M059J (cell line): ENCODE measurements at places on chromosomes 2 and 18. TPM values are rescaled to one million over a fixed set of nuclear protein-coding genes. Genes with fewer than 3 reads are reported as not detected.

- DNase-seq, result peak; percentile 61
Observed at GRCh38 chr2:39530411-39530866, 93.4 kb upstream of the MAP4K3 start.

DNA sequence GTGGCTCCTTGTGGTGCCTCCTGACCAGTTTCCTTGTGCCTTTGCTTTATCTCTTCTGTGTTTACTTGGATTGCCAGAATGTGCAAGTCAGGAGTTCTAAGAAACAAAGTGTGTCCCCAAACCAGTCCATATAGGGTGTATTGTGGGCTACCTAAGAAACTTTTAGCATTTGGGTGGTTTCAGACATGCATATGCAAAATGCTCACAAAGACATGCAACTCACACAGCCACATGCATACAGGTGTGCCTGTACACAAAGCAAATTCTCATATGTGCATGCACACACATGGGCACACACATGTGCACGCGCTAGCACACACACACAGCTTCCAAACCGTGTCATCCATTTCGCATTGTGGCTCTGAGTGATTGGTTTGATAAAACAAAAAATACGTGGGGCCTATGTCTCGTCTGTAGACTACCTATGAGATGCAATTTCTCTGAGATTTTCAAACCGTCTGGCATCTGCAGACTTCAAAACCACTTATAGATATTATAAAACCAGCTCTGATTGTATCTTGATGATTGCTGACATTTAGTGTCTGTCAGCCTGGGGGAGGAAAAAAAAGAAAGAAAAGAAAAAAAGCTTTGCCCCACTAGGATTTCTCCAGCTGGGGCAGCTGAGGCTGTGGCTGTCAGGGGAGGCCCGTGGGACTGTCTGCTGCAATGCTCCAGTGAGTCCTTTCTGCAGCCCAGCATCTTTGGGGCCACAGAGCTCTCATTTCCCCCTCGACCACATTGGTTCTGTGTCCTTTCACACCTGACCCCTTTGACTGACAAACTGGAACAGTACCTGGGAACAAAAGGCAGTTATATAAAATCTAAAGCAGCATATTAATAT, 556.1 kb downstream of the CMPK2 start:
- no peak for DNase-seq

GRCh38 chr2:52835909-52836308, 931.7 kb upstream of the CHAC2 start:
- no peak for DNase-seq

DNA sequence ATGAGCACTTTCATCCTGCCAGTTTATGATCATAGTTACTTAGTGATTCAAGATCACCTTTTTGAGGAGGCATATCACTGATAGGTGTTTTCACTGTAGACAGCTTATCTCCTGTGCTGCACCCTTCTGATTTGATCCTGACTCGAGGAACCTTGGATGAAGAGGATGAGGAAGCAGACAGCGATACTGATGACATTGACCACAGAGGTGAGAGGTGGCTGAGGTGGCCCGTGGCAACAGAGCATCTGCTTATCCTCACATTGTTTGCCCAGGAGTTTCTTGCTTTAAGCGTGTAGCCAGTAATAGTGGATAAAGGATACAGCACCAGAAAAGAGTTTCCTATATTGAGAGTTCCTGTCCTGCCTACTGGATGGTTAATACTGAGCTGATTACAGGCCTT, 15.7 kb downstream of the SUPT7L start:
- no peak for DNase-seq

DNA sequence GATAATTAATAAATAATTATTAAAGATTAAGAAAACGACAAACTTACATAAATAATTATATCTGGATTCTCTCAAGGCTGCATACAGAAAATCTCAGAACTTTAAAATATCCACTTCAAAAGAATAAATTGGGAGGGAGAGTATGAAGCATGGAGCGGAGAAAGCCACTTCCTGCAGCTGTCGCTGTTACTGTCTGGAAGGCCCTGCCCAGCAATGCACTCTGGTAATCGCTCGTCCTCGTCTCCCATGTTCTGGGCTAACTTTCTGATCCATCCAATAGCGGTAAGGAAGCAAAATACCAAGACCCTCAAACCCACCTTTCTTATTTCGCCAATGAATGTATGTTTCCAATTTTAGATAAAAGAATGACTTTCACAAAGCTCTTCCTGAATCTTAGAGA, 26.7 kb downstream of the CYRIA start:
- DNase-seq, result no peak

DNA sequence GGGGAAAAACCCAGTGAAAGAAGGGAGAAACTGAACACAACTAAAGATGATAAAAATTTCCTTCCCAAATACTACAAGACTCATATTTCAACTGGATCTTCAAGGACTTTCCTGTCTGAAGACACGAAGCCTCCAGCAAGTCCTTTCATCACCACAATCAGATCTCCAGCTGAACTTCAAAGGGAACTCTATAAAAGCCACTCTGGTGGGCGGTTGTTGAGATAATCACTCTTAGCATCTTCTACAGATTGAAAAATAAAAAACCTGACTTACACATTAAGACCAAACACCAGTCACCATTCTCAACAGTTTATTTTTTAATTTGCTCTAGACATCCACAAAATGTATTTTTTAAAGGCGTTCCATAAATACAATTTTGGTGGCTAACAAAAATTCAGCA, 4.4 kb downstream of the REV1 start:
- no peak for DNase-seq

DNA sequence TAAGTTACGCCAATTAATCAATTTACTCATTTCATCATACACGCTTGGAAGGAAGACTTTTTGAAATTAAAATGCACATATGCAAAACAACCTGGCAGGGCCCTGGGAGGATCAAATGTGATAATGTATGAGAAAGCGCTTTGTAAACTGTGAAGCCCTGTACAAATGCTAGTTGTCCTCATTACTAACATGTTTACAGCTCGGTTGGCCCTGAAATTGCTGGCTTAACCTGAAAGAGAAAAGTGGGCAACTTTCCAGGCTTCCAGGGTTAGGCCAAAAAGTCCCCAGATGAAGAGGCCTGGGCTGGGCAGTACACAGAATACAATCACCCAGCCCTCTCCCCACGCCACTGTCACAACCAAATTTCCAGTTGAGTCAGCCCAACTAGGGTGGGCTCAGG, 60.2 kb downstream of the DNMT3A start:
- DNase-seq, result peak; percentile 7

DNA sequence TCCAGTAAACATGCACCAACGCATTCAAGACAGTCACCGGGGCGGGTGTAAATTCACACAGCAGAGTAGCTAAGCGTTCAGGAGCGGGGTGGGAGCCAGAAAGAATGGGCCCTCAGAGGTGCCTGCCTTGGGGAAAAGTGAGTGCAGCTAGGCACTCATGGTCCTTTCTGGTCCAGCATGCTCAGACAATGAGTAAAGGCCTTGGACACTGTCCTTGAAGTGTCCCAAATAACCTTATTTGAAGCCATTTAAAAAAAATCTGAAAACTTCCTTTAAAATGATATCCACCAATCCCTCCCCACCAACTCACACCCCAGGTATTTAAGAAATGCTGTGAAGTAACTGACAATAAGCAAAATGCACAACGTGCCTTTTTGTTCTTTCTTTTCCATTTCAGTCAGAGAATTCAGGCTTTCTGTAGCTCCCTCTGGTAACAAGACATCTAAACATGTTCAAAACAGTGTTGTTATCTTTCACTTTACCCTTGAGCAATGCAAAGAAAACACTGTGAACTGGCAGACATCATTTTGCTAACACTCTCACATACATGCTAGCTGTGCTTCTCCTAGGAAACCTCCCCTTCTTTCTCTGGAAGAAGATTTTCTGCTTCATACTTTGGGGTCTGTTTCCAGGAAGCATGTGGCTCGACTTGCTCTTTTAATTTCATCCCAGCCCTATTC, 445.1 kb upstream of the SPRED2 start:
- no peak for DNase-seq

DNA sequence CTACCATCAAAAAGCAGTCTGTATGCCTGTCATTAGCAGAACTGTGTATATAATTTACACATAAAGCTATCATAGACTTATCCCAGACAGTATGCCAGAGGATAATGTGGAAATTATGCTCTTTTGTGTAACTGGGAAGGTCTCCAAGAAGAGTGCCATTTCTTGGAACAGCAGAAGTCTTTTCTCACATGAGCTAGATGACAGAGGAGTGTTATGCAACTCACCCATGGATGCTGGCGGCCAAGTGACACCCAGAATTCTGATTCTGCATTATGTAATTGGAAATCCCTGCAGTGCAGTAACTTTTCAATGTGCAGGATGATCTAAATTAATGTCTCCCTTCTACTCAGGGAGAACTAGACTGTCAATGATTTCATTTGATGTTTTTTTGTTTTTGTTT, 160.0 kb downstream of the UBE2E3 start:
- peak; percentile 20 for DNase-seq

- no peak for DNase-seq
Observed at GRCh38 chr2:171318463-171318934, 115.3 kb downstream of the METTL8 start.

GRCh38 chr18:9174302-9174701, 37.7 kb downstream of the ANKRD12 start:
- DNase-seq, result no peak

GRCh38 chr2:19785447-19785846, 116.3 kb downstream of the TTC32 start:
- DNase-seq, result no peak

Gene ABCG8
- total RNA-seq, result not detected in 2 replicates

Gene MALL
- 27.5 and 42.0 TPM in 2 replicates for total RNA-seq

Gene TCF4
- total RNA-seq, result 57.2 and 70.7 TPM in 2 replicates

Gene CREG2
- 0.15 and 0.86 TPM in 2 replicates for total RNA-seq
